ENCODE measurements at places on chromosomes 12 and 14.
A peak's percentile ranks its signal among the peaks of the same experiment; 100 is the strongest.

GRCh38 chr12:53465679-53466078 is 13.8 kb downstream of the PCBP2 start:
- DNase-seq = no peak

GRCh38 chr12:105464406-105464805 is 133.9 kb downstream of the C12orf75 start:
- no peak for DNase-seq

DNA sequence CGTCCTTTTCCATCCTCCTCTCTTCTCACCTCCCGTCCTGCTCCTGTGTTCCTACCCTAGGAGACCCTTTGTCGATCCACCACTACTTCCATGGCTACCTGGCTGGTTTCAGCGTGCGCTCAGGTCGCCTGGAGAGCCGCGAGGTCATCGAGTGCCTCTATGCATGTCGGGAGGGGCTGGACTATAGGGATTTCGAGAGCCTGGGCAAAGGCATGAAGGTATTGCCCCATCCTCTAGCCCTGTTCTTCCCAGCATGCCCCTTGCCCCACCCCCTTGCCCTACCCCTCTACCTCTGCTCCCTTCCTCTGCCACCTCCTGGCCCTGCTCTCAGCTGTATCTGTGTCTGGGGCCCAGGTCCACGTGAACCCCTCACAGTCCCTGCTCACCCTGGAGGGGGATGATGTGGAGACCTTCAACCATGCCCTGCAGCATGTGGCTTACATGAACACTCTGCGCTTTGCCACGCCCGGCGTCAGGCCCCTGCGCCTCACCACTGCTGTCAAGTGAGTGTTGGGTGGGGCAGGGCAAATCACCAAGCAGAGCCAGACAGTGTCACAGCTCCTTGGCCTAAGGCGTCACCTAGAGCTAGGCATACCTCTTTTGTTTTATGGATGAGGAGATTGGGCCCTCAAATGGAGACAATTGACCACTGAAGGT is 12.8 kb downstream of the CLSTN3 start:
- DNase-seq = no peak

DNA sequence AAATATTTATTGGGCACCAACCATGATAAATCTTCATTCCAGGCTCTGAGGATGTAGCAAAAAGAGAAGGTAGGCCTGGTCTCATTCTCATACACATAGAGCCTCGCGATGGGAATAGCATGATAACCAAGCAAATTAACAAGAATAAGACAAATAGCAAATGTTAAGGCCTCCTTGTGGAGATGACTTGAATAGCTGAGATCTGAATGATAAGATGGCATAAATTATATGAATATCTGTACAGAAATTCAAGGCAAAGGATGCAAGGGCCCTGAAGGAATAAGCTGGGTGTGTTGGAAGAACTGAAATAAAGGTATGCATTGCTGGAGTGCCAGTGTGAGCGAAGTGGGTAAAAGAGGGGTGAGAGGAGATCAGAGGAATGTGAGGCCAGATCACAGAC is 114.8 kb downstream of the ALX1 start:
- no peak for DNase-seq

GRCh38 chr12:109797905-109798669 is 35.1 kb downstream of the TRPV4 start:
- no peak for DNase-seq

DNA sequence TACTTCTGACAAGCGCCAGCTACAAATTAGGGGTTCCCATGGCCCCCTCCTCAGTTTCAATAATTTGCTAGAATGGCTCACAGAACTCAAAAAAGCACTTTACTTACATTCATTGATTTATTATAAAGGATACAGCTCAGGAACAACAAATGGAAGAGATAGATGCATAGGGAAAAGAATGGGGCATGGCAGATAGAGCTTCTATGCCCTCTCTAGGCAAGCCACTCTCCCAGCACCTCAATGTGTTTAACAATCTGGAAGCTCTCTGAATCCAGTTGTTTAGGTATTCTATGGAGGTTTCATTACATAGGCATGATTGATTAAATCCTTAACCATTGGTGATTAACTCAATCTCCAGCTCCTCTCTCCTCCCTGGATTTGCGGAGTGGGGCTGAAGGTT is 184.5 kb upstream of the DAAM1 start:
- no peak for DNase-seq

GRCh38 chr14:105413544-105413886 is 6.1 kb upstream of the MTA1 start:
- DNase-seq = no peak

DNA sequence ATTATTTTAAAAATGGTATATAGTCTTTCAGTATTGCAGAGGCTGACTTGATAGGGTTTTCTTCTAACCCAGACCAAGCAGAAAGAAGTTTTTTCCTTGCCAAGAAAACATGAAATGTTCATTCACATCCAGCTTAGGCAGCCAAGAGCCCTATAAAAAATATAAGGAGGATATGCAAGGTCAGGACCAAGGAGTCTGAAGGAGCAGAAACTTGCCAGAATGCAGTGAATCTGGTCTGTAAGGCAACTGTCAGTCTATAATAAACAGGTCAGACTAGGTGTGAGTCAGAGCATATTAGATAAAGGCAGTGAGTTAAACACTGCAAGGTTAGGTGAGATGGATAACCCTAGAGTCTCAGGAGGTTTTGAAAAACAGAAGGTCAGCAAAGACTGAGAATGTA is 645.5 kb downstream of the C12orf50 start:
- DNase-seq = no peak

DNA sequence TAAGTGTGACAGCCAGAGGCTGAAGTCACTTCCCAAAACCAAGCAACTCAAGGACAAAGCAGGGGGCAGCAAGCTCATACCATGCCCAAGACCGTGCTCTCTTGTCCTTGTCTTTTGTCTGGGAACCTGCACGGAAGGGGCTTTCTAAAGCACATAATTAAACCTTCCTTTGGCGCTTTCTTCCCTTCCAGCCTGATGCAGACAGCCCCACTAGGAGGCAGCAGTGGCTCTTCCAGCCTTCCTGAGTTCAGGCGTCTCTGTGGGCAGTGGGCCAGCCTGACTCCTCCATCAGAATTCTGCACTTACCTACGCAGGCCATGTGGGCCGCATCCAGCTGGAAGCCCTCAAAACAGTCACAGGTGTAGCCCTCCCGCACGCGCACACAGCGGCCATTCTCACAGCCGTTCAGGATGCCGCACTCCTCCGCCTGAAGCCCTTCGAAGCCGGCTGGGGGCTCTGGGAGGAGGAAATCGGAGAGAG is 7.6 kb downstream of the ISCA2 start:
- peak; percentile 75 for DNase-seq

DNA sequence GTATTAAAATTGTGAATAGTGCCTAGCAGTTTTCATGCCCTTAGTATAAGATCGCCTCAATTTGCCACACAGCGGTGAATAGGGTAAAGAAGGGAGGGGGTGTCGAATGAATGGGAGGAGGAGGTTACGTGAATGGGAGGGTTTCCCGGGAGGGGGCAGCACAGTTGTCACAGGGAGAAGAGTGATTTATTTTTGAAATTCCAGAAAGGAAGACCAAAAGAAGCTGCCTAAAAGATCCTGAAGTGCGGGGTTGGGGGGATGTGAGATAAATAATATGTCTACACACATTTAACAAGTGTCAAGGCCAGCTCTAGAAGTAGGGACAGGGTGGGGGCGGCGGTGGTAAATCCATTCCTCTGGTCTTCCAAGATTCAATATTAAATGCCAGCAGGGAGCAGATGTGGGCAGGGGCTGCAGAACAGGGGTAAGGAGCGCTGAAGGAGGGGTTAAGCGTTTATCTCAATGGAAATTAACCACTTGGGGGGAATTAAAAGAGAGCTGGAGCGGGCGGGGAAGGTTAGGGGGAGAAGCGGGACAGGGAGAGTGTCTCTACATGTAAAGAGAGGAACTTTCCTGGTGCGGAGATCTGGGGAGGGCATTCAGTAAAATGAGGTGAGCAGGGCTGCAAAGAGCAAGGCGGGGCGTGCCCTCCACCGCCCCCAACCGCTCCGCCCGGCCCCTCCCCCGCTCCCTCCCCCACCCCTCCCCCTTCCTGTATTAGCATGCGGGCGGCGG is 867 bp downstream of the C12orf42 start:
- DNase-seq = peak; percentile 31

GRCh38 chr12:17802657-17803641 is 287.0 kb downstream of the RERGL start:
- DNase-seq = no peak
